MCF 10A (cell line): ENCODE measurements at places on chromosomes 16 and 17.
A peak's percentile ranks its signal among the peaks of the same experiment; 100 is the strongest.

GRCh38 chr17:28937044-28937729 lies 14.1 kb downstream of the PHF12 start:
- DNase-seq, result peak; percentile 79

DNA sequence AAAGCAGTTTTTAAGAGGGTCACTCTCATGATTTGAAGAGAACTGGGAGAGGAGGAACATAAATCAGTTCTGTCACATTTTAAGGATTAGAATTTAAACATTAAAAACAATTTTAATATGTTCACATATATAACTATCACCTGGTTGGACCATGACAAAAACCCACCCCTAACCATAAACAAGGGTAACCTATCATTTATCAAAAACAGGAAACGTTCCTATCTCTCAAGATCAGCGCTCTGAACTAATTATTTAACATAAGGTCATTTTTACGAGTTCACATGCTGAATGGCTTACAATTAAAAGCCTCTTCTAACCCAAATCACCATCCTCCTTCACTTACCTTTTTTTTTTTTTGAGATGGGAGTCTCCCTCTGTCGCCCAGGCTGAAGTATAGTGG lies 45.0 kb downstream of the KANSL1 start:
- DNase-seq, result no peak

GRCh38 chr17:40100669-40101366 lies 429 bp upstream of the NR1D1 start:
- DNase-seq, result peak; percentile 98

DNA sequence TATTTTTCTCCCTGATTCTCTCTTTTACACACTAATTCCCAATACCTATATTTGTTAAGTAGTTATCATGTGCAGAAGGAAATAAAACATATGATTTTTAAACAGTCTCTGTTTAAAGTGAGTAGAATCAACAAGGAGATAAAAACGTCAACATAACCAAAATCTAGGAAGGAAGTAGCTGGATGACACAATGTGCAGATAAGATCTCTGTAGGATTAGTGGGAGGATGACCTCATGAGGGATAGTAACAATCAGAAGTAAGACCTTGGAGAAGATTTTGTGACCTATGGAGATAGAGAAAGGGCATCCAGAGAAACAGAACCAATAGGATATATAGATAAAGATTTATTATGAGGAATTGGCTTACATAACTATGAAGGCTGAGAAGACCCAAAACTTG lies 262.6 kb upstream of the CDH11 start:
- no peak for DNase-seq

- no peak for DNase-seq
Measured at GRCh38 chr17:29125651-29126050, 54.5 kb downstream of the MYO18A start.

GRCh38 chr17:15238057-15238456 lies 27.1 kb downstream of the PMP22 start:
- DNase-seq, result no peak

DNA sequence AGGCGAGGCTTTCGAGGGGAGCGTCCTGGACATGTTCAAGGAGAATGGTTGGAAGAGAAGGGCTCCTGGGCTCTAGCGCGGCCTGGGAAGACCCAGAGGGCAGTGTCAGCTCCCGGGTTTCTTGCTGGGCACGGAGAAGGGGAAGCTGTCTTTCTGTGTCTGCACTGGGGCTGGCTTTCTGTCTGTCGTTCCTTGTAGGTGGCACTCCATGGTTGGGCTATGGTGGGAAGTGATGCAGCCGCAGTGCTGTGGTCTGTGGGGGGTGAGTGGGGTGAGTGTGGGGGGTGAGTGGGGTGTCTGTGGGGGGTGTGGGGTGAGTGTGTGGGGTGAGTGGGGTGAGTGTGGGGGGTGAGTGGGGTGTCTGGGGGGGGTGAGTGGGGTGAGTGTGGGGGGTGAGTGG lies 13.7 kb downstream of the RNF213 start:
- DNase-seq, result no peak

DNA sequence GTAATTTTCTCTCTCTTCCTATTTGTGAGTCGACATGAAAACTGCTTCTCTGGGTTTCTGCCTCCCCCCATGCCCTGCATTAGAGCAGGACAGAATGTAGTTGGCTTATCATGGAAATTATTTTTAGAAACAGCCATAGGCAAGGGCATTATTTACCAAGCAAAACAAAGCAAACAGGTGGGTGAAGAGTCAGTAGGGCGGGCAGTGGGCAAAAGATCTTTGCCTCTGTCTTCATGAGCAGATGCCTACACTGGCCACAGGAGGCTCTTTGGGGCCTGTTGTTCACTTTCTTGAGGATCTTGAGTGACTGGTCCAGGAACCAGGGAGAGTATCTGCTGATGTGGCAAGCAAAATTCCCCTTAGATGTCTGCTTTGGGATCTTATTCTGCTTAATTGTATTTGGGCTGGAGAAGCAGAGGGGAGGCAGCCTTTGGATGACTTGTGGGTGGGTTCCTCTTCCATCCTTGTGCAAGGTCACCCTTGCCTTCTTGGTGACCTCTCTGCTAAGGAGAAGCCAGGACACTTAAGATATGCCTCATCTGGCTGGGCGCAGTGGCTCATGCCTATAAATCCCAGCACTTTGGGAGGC lies 42.5 kb upstream of the CLEC19A start:
- no peak for DNase-seq

DNA sequence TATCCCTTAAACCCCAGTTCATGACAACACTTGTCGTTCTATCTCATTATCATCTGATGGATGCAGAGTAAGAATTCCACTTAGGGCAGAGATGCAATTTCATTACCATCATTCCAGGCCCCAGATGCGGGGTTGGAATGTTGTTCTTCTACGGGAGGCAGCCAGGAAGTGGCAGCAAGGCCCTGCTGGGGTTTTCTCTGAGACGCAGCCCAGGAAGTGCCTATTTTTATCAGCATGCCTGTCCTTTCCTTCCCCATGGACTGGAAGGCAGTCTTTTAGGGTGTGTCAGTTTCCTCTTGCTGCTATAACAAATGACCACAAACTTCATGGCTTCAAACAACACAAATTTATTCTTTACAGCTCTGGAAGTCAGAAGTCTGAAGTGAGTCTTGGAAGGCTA lies 246.6 kb upstream of the DYNLRB2 start:
- DNase-seq, result no peak

DNA sequence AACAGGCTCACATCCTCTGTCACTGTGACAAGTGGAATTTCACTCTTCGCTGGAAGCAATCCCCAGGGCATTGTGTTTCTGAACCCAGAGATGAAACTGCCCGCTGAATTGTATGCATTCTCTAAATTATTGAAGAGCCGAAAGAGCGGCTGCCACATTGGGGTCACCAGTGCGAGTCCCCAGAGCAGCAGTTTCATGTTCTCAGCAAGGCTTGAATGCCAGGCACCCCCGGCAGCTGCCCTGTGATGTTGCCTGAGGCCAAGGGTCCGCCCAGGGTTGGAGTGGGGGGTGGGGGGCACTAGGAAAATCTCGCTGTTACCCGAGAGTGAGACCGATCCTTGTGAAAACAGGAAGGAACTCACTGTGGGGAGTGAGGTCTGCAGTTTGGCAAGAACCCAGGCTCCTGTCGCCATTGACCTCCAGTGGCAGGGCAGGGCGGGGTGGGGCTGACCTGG lies 20.7 kb upstream of the BCAR1 start:
- DNase-seq, result no peak

GRCh38 chr16:20611350-20611902 lies 35.3 kb upstream of the ACSM2B start:
- no peak for DNase-seq

DNA sequence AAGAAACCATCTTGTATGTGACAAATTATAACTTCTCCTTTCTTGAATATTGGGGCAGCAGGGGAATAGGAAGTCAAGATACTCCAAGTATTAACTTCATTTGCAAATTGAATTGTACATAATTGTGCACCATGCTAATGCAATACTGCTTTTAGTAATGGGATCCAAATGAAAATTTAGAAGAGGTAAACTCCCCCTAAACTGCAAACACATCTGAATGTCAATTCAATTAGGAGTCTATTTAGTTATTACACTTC lies 4.5 kb downstream of the STAT5B start:
- no peak for DNase-seq
